ENCODE measurements at places on chromosomes 1 and 21. TPM values are rescaled to one million over a fixed set of nuclear protein-coding genes. Genes with fewer than 3 reads are reported as not detected.

The AMY1B gene
- polyA plus RNA-seq = not detected

The RPS6KC1 gene
- polyA plus RNA-seq = 4.9 TPM

The SETSIP gene
- polyA plus RNA-seq = not detected

The CSDE1 gene
- polyA plus RNA-seq = 96.7 TPM

The TNFSF4 gene
- polyA plus RNA-seq = 0.31 TPM

The PGLYRP3 gene
- polyA plus RNA-seq = not detected

The LRRC38 gene
- 0.17 TPM for polyA plus RNA-seq

The C1orf185 gene
- not detected for polyA plus RNA-seq

The OR2T35 gene
- polyA plus RNA-seq = not detected

The CD52 gene
- 2.7 TPM for polyA plus RNA-seq

The OR10J1 gene
- not detected for polyA plus RNA-seq

The TMPRSS15 gene
- polyA plus RNA-seq = not detected

The EXTL1 gene
- polyA plus RNA-seq = 0.89 TPM

The SPAG17 gene
- polyA plus RNA-seq = 0.62 TPM

The LEFTY2 gene
- polyA plus RNA-seq = 2.6 TPM

The AKR1A1 gene
- 435 TPM for polyA plus RNA-seq

The AGBL4 gene
- polyA plus RNA-seq = 0.25 TPM

The TP53BP2 gene
- polyA plus RNA-seq = 16.2 TPM

The PTAFR gene
- polyA plus RNA-seq = 3.4 TPM

The GJA4 gene
- 3.9 TPM for polyA plus RNA-seq

The POU3F1 gene
- 4.2 TPM for polyA plus RNA-seq

The C1orf21 gene
- polyA plus RNA-seq = 16.6 TPM

The PAX7 gene
- polyA plus RNA-seq = not detected

The PLA2G2F gene
- not detected for polyA plus RNA-seq

The CXADR gene
- 45.6 TPM for polyA plus RNA-seq

The GUCA2A gene
- not detected for polyA plus RNA-seq

The C4BPA gene
- not detected for polyA plus RNA-seq

The LCE3D gene
- polyA plus RNA-seq = not detected

The TRIM17 gene
- 1.1 TPM for polyA plus RNA-seq

The ACTA1 gene
- 23.5 TPM for polyA plus RNA-seq

The RABGGTB gene
- 70.7 TPM for polyA plus RNA-seq

The ITLN2 gene
- 6.3 TPM for polyA plus RNA-seq

The ADIPOR1 gene
- polyA plus RNA-seq = 118 TPM

The FCAMR gene
- polyA plus RNA-seq = not detected

The HAO2 gene
- not detected for polyA plus RNA-seq

The OR6K3 gene
- polyA plus RNA-seq = not detected

The EXO1 gene
- 9.2 TPM for polyA plus RNA-seq
